ENCODE measurements at places on chromosomes 1 and 21.

- no peak for DNase-seq
Observed at GRCh38 chr1:27602462-27603308, 1.3 kb downstream of the AHDC1 start.

- DNase-seq, result no peak
Observed at GRCh38 chr1:189786761-189787160, 690.9 kb downstream of the BRINP3 start.

DNA sequence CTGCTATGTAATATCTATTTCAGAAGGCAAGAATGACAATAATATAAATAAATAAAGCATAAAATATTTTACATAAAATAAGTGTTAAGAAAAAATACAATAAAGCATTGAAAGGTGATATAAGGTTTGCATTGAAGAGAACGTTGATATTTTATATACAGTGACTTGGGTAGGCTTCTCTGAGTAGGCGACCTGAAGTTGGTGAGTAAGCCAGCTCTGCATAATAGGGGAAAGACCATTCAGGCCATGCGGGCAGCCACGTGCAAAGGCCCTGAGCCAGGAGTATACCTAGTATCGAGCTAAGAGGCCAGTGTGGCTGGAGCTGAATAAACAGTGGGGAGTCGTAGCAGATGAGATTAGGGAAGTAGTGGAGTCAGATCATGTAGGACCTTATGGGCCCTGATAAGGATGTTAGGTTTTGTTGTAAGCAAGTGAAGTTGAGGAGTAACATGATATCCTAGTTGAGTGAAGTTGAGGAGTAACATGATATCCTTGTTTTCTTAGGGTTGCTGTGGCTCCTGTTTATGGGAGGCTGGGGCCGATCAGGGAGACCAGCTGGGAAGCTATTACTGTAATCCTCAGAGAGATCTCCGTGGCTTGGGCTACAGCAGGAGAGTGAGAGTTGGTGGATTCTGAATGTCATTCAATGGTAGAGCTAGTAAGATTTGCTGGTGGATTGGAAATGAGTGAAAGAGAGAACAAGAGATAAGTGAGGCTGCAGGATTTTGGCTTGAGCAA lies 22.0 kb downstream of the KCNK1 start:
- DNase-seq, result no peak

DNA sequence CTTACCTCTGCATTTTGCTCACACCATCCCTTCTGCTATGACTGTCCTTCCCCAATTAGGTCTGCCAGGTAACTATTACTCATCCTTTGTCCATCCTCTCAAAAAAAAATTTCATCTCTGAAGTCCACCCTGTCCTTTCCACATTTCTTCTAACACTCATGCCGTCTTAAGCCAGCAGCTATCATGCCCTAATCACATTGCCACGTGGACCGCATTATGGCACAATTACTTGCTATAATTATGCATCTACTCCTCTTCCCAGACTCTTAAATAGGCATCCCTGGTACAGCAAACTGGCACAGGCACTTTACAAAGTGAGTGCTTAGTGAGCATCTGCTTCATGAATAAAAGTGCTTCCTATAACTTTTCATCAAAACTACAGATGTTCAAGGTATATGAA lies 295.4 kb upstream of the ESRRG start:
- DNase-seq, result no peak

- DNase-seq, result no peak
Observed at GRCh38 chr1:175198332-175198731, 5.8 kb upstream of the KIAA0040 start.

- DNase-seq, result no peak
Observed at GRCh38 chr1:107840725-107841124, 124.3 kb downstream of the VAV3 start.

All from GM04504 (cell line).